Stimulated activated CD8-positive, alpha-beta memory T cell treated with anti-CD3 and anti-CD28 coated beads, Interleukin-4, amount 100 ng/mL, for 4 hours (primary cell): ENCODE measurements at places on chromosomes 11 and 22.

DNA sequence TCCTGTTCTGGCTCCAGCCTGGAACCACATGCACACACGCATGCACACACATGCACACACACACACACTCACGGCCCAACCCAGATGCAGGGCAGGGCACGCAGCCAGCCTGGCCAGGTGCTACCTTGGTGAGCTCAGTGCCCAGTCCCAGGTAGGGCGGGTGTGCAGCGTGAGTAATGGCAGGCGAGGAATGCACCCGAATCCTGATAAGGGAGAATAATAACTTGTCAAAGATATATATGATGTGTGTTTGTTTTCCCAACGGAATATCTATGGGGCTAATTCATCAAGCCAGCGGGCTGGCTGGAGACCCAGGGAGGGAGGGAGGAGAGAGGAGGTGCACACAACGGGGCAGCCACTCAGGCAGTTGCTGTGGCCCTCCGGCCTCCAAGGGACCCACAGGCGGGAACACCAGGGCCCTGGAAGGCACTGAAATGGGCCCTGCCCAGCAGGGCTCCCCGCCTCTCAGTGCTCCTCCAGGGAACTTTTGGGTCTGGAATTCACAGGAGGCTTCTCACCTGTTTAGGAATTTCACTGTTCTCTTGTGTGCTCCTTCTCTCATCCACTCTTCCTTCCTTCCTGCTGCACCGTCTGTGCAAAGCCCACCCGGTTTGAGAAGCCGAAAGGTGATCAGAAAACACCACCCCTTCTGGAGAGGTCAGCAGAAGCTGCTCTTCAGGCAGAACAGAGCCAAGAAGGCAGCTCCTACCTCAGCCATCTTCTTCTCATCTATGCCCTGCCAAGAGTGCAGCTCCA, 79.0 kb downstream of the BUD13 start:
- no peak for DNase-seq

DNA sequence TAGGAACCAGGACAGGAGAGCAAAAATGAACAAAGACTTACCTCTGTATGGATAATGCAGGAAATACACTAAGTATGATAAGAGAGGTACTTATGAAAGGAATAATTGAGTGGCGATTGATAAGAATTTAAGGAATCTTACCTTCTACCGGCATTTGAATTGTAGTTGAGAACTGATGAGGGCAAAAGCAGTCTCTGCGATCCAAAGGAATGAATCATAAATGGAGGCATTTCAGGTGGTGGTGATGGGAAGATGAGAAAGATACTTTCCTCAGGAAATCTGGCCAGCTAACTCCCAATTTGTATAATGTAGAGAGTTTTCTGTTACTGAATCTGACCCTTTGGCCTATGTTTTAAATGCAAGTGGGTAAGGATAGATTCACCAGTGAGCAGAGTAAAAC, 71.9 kb upstream of the C11orf87 start:
- no peak for DNase-seq

GRCh38 chr11:64745189-64745520, 1.2 kb upstream of the RASGRP2 start:
- peak; percentile 26 for DNase-seq

DNA sequence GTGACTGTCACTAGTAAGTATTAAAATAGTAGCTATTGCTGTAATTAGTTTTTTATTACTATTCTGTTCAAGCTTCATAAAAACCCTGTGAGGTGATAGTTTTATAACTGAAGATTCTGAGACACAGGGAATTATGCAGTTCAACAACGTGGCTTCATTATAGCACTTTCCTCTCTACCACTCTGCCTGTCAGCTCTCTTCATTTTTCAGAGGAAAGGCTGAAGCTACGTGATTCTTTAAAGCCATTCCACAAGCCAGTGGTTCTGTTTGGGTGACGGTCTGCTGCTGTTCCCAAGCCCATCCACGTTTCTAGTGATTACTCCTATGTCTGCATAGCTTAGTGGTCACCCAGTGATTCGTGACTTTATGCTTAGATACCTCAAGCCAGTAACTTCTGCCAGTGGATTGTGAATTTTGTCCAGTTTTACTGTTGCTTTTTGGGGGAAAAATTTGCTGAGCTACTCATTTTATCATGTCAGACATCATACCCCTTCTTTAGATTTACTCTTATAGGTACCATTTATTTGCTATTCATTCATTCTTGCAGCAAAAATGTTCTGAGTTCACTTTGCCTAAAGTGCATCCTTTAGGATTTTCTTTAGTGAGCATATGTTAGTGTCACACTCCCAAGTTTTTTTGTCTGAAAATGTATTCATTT, 59.8 kb downstream of the UVRAG start:
- no peak for DNase-seq

GRCh38 chr11:66478729-66479393, 1.4 kb upstream of the DPP3 start:
- DNase-seq = no peak

DNA sequence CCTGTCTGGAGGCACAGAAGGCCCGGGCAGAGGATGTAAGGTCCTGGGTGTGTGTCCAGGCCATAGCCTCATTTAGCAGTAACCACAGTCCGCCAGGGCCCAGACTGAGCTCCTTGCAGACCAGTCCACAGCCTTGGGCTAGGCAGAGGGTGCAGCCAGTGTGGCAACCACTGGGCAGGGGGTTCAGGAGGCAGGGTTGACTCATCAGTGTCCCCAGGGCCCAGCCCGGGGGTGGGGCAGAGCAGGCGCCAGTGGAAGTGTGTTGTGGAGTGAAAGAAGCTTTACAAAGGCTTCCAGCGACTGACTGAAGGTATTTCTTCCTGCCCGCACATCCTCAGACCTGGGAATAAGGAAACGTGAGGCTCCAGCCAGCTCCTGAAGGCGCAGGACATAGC, 27.7 kb upstream of the WNT11 start:
- DNase-seq = no peak

DNA sequence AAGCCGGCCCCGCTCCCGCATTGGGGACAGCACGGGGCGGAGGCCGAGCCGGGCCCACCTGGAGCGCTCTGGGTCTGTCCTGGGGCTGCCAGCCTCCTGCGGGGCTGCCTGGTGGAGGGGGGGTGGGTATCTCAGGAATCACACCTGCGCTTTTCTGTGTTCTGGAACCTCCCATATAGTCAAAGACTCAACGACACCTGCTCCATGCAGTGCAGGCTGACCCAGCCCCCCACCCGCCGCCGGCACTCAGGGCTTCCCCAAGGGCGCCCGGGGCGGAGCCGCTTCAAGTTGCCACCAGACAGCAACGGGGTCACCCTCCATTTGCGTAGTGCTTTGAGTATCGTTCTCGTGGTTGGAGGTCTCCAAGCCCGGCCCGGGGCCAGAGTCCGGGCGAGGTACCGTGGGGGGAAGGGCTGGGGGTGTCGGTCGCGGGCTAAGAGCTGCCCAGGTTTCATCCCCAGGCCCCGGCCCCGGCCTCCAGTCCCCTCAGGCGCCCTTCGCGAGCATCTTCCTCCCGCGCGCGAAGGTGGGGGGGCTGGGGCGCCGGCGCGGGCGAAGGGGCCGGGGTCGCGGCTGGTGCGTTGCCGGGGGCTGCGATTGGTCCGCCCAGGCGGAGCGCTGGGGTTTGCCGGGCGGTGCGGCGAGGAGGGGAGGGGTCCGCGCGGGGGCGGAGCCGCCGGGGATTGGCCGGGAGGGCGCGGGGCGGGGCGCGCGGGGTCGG, 6.6 kb downstream of the TSPAN4 start:
- no peak for DNase-seq

DNA sequence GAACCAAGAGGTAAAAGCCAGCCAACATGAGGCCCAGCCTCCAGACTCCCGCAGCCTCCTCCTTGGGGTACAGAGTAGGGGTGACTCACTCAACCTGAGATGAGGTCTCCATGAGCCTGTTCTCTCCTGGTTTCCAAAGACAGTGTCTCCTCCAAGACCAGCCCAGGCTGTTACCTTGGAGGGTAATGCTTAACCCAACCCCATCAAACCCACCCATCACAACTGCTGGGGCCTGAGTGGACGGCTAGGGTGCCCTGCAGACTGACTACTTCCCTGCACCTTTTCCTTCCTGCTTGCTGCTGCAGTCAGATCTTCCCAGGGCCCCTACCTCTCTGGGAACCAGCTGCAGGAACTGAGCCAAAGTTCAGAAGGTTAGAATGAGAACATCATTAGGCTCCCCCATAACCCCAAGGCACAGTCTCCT, 5.1 kb upstream of the NOL12 start:
- no peak for DNase-seq

GRCh38 chr11:45247433-45247832, 38.7 kb downstream of the SYT13 start:
- DNase-seq = no peak

DNA sequence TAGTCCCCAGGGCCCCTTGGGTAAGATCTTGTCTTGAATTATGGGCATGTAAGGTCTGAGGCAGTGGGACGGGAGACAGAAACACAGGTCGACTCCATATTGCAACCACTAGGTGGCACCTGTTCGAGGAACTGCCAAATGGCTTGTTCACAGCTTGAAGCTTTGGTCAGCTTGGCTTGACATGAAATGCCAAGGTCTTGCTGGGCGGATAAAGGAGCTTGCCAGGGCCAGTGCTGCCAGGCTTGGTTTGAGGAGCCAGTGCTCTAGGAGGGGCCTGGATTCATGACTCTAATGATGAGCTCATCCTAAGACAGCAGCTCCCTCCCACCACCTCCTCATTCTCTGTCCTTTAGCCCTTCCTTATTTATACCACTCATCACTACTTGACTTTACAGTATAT, 11.9 kb upstream of the NRIP3 start:
- peak; percentile 4 for DNase-seq

GRCh38 chr11:46299451-46299961, 22.0 kb downstream of the CREB3L1 start:
- DNase-seq = no peak

- peak; percentile 75 for DNase-seq
These were observed 1.1 kb downstream of the MTFP1 start for GRCh38 chr22:30426388-30427353.

DNA sequence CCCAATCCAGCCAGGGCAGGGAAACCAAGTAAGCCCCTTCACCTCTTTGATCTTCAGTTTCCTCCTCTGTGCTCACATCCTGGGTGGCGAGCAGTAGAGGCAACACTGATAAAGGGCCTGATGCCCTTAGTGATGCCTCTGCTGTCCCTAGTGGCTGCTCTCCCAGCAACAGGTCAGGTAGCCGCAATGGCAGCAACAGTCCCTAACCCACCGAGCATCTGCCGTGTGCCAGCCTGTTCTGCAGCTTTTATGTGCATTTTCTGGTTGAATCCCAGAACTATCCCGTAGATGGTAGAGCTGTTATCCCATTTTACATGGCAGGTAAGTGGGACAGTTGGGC, 5.2 kb downstream of the SCYL1 start:
- no peak for DNase-seq

GRCh38 chr11:17388609-17389210, at the start of gene KCNJ11:
TSS of gene KCNJ11 (minus strand) at chr11:17388659. CDS start at chr11:17388091, 568 bp downstream.
- DNase-seq = no peak

DNA sequence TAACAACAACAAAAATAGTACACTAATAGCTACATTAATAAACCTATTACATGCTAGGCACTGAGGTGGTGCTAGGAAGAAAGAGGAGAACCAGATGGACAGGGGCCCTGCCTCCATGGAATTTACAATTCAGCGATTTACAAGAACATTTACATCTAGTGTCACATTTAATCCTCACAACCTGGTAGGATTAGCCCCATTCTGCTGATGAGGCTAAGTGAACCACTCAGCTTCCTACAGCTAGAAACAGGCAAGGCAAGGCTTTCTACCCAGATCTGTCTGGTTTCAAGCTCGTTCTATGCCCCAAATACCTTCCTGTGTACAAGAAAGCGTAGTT, 368.4 kb downstream of the BUD13 start:
- DNase-seq = no peak

GRCh38 chr11:18111005-18111404, 5.1 kb upstream of the SAAL1 start:
- DNase-seq = no peak

DNA sequence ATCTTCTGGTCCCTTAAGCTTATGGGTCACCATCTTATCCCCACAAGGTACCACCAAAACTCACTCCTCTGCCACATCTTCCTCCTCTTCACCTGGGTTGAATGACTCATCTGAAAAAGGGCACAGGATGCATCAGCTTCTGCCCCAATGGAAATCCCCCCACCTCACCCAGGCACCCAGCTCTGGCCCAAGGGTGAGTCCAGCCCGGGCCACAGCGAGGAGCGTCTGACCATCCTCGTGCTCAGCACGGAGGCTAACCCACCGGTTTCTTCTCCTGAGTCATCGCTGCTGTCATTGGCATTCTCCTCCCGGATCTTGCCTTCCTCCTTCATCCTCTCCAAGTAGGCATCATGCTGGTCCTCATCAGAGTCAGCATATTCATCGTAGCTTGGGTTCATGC, 5.3 kb upstream of the TNKS1BP1 start:
- DNase-seq = no peak

- DNase-seq = no peak
These were observed 4.4 kb upstream of the SIPA1 start for GRCh38 chr11:65633390-65634108.

GRCh38 chr11:11848891-11849746, 7.3 kb downstream of the USP47 start:
- peak; percentile 15 for DNase-seq

GRCh38 chr11:20026629-20027555, 133.4 kb downstream of the DBX1 start:
- no peak for DNase-seq

DNA sequence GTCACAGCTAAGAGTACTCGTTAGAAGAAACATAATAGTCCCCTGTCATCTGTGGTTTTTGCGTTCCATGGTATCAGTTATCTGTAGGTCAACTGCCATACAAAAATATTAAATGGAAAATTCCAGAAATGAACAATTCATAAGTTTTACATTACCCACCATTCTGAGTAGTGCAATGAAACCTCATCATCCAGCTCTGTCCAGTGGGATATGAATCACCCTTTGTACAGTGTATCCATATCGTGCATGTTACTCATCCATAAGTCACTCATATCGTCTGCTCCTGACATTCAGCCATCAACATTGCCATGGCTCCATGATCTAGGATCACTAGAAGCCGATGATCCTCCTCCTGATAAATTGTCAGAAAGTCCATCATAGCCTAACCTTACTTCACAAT, 174.9 kb upstream of the C11orf87 start:
- DNase-seq = no peak

DNA sequence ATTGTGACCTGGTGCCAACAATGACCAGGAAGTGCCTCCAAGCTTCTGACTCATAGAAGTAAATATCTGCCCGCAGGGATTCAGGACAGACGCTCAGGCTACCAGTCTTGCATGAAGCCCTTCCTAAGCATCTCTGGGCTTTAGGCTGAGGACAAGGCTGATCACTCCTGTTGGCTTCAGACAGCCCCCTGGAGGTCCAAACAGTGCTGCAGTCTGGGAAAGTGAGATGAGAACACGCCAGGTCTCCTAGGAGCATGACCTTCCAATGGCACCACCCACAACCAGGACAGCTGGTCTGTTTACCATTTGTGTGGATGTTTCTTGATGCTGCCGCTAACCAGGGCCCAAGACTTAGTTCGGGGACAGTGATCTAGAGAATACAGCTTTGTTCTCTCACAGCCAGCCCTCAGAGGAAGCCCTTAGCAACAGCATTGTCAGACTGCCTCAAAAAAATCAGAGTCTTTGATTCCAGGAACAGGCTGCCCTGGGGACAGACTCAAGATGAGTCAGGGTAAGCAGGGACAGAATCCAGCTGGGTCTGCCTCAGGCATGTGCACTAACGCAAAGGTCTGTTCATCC, 111.2 kb downstream of the ZNF280B start:
- DNase-seq = no peak
